Stomach (tissue), 19 donors: ENCODE measurements at places on chromosomes 7 and 10.

GRCh38 chr7:95317546-95317945, 6.8 kb downstream of the PON1 start:
- no peak for DNase-seq

DNA sequence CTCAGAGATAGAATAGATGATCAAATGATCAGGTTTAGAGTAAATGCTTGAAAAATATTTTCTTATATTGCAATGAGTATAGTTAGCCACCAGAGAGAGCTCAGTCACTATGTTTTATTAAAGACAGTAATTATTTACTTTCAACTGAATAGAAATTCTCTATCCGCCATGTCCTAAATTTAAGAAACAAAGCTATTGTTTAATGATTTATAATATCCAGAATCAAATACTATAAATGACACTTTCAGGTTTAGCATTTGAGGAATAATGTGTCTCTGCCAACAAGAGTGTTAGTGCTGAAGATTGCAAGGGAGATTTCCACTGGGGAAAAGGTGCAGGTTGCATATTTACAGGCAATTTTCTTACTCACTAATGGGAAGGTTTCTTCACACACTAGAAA, 184.7 kb downstream of the DGKB start:
- no peak for DNase-seq

DNA sequence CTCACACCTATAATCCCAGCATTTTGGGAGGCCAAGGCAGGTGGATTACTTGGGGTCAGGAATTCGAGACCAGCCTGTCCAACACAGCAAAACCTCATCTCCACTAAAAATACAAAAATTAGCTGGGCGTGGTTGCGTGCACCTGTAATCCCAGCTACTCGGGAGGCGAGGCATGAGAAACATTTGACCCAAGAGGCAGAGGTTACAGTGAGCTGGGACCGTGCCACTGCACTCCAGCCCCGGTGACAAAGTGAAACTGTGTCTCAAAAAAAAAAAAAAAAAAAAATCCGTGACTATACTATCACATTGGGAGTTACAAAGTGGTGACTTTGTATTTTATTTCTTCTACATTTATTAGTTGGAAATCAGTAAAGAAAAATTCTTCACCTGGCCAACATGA, 101.2 kb downstream of the EPC1 start:
- DNase-seq, result no peak

DNA sequence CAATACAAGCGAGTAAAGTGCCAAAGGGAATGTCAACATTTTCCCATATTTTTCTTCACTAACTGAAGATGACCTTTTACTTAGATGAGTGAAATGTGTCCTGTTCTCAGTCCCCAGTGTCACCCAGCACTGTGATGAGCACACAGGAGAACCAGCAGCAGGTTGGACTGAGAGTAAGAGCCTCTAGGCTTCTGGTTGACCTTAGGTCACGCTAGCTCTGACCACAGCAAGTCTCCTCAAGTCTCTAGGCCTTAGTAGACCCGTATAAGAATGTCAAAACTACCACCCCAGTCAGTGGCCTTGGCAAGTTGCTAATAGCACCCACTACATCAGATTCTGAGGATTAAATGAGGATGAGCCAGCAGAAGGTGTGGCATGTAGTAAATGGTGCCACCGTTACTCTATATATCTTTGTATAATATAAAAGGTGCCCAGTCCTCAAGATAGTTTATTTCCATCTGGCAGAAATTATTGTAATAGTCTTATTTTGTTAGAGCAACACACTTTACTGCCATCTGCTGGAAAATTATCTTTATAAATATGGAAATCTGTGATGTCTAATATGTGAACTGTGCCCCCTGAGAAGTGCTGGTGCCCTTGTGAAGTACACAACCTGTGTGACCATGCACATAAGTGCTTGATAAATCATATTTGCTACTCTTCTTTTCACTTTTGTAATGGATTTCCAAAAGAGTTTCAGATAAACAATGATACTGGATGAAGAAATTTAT, 75.7 kb downstream of the SPAG6 start:
- no peak for DNase-seq
